ENCODE measurements at places on chromosomes 12 and 14.

- DNase-seq: no peak
Measured at GRCh38 chr12:124582108-124582424, 14.7 kb upstream of the NCOR2 start.

- no peak for DNase-seq
Measured at GRCh38 chr14:68899033-68899603, 80.0 kb downstream of the ACTN1 start.

DNA sequence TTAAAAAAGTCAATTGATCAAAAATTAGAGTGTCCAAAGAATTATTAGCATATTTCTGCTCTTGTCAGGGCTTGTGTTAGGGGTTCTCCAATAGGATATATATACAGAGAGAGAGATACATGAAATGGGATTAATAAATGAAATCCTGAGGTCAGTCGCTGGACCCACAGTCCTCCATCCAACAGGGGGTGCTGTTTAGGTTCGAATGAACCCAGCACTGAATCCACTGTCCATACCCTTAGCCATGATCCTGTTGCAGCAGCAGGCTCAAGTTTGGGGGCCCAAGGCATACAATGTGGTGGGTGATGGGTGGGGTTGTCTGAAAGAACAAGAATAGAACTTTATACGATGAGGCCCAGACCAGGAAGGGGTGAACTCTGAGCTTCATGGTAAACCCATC lies 780 bp upstream of the MYO1H start:
- no peak for DNase-seq

DNA sequence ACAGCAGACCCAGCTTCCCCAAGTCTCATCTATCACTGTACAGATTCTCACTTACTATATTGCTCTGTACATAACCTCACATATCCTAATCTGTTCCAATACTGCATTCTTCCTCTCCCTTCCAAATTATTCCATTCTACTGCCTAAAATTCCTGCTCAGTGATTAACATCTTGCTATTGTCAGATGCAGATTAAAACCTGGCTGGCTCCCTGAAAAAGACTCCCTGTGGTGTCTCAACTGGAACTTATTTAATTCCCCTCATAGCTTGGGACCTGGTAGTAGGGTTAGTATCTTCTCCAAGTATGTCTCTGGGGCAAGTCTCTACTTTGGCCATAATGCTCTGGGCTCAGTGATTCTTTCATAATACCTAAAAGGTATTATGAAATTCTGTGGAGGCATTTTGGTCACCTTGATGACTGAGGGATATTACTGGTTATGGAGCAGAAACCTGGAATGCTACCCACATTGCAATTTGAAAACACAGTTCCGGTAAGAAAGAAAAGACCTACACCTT lies 55.8 kb downstream of the PAWR start:
- no peak for DNase-seq

DNA sequence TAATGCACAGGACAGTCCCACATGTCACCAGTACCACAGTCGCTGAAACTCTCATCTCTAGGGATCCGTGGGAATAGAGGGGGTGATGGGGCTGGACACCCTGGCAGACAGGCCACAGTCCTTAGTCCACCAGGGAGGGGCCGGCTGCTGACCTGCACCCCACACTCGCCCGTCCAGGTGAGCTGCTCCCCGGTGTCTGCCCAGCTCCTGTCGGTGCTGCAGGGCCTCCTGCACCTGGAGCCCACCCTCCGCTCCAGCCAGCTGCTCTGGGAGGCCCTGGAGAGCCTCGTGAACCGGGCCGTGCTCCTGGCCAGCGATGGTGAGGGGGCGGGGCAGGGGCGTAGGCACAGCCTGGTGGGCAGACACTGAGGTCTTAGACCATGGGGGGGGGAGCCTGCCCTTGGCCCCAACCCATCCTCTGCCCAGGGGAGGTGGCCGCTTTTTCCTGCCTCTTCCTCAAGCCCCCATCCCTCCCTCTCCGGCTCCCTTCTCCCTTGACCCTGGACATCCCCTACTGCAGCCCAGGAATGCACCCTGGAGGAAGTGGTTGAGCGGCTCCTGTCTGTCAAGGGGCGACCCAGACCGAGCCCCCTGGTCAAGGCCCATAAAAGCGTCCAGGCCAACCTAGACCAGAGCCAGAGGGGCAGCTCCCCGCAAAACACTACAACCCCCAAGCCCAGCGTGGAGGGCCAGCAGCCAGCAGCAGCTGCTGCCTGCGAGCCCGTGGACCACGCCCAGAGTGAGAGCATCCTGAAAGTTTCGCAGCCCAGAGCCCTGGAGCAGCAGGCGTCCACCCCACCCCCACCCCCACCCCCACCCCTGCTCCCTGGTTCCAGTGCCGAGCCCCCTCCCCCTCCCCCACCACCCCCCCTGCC lies 17.1 kb upstream of the ADSS1 start:
- no peak for DNase-seq

GRCh38 chr14:97178781-97179180 lies 381.6 kb downstream of the VRK1 start:
- no peak for DNase-seq

- DNase-seq: no peak
Measured at GRCh38 chr12:93844164-93844784, 167.1 kb downstream of the CRADD start.

DNA sequence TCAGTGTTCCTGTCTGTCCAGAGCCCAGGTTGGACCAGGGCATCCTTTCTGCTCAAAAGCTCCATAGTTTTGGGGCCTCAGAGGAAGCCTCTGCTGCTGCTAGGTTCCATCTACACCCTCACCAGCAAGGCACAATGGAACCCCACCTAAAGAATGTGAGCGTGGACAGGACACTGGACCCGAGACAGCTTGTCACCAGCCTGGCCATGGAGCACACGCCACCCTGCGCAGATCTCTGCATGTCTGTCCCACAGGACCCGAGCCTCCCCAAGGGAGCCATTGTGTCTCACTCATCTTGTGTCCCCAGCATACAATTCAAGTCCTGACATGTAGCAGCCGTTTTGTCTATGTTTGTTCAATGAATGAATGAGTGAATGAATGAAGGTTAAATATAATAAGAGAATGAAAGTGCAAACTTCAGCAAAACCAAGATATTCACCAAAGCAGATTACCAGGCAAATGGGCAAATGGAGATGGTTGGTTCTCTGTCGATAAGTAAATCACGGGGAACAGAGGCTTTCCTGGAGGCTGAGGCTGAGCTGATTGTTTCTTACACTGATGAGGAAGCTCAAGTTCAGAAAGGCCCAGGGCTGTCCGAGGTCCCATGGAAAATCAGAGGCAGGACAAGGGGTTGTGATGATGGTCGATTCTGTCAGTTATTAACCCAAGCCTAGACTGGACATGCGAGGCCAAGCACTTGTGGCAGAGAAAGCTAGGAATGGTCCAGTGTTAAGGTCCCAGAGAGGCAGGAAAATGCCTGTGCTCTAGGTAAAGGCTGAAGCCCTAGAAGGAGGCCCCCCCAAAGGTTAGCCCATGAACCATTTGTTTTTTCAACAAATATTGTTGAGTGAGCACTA lies 27.0 kb downstream of the SERPINA3 start:
- no peak for DNase-seq

DNA sequence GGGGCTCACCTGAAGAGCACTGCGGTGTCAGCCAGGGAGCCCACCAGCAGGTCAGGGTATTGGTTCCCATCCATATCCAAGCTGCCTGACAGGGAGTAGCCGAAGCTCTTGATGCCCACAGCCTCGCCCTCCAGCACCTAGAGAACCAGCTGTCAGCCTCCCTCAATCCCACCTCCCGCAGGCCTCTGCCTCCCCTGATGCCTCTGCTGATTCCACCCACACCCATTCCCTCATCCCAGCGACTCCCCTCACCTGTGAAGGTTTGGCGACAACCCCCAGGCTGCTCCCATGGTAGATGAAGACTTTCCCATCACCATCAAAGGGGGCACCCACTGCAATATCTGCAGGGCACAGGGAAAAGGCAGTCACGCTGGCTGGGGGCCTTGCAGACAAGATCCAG lies 10.0 kb downstream of the ITGA7 start:
- no peak for DNase-seq

DNA sequence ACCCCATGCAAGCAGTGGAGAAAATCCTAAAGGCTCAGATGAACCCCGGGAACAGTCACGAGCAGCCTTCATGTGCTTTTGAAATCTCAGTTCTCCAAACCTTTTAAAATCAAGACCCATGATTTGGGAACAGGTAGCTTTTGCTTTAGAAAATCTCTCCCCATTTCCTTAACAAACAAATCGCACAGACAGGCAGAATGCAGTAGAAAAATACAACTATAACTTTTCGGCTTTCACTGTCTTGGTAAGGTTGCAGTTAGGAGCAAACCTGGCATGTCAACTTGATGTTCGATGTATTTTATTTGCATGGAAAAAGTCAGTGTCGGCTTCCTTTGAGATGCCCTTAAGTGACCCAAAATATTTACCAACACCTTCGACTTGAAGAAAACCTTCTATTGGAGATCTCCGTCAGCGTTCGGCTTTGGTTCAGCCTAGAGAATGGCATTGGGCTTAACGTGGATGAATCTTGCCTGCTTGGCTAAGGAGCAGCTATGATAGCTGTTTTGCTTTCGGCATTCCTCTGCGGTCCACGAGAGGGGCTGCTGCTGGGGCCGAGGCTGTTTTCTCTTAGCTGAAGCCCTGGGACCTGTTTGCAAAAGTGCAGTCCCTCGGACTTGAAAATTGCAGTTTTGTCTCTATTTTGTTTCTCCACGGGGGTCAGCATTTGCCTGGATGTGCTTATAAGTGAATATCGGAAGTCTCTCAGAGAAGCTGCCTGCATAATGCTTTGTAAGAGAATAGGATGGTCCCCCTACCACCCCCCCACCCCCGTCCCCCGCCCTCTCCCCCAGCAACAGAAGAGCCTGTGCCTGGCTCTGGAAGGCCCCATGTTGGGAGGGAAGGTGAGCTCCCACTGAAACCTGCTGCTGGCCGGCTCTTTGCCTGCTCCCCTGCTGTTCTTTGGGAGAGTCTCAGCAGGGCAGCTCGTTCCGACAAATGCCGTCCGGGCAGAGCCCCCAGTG lies 122.8 kb downstream of the AACS start:
- DNase-seq: no peak

DNA sequence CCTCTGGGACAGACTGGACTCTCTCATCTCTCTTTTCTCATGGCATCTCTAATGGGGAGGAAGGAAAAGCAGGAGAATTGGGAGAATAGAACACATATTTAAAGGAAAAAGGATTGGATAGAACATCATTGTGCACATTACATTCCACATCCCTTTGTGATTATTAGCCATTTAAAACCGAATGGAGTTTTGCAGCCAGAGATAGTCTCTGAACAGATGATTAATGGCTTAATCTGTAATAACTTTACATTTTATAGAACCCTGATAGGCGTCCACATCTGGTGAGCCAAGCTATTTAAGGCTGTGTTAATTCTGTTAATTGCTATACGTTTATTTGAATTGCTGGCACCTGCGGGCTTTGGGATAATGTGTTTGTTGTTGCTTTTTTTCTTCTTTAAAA lies 487.3 kb downstream of the NRXN3 start:
- DNase-seq: no peak

- DNase-seq: no peak
Measured at GRCh38 chr12:89448526-89448925, 76.1 kb downstream of the GALNT4 start.

GRCh38 chr12:121365416-121366062 lies 13.3 kb upstream of the ANAPC5 start:
- no peak for DNase-seq

DNA sequence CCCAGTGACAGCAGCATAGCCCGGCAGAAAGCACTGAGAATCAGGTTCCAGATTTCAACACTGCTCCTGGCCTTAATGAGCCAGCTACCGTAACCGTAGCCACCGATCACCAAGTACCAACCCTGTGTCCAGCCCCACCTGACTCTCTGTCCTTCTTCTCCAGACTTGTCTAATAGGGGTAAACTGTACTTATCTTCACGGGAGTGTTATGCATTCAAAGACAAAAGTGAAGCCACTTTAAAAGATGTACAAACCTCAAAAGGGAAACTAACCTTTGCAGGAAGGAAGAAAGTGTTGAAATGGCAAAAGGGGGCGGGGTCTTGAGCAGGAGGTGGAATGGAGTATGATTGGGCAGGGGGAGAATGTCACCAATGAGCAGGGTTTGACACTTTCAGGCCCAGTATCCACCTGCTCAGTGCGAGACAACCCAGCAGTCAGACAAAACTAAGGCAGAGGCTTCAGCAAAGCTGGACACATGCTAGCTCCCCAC lies 226.1 kb downstream of the CHST11 start:
- DNase-seq: no peak

DNA sequence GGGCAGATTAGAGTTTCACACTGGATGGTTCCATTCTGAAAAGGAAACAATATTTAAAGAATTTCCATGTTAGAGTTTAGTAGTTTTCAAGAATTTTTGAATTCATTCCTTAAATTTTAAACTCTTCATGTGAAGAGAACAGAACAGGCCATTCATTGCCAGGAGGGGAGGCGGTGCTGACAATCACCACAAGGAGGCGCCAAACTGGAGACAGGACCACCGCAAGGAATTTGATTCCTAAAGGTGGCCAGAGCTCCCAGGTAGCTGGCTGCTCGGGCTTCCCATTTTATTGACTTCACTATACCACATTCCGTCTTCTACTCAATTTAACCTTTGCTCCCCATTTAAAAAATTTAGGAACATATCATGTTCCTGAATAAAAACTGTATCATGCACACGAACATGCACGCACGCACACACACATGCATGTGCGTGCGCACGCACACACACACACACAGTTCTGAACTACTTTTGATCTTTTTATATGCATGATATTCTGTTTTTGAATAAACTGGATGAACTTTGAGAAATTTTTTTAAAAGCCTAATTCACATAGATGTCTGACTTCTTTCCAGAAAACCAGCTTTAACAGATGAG lies 101.2 kb downstream of the NELL2 start:
- DNase-seq: no peak

DNA sequence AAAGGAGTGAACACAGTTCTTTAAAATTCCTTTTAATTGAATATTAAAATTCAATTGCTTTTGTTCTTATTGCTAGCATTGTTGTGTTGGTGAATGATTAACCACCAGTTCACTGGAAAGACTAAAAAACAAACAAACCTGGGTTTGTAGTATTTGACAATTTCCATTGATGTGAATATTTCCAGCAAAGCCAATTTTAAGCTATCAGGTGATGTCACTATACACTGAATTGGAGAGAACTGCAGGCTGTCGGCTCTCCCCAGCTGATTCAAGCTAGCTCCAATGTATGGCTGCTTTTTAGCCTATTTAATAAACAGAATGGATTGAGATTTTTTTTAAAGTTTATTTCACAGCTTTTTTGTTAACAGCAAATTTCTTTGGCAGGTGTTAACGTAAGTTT lies 1753.6 kb upstream of the SEL1L start:
- no peak for DNase-seq

- no peak for DNase-seq
Measured at GRCh38 chr12:111014547-111014946, 94.2 kb upstream of the MYL2 start.

Data from DMS79 treated with DMSO at 0.1 percent for 48 hours (cell line).